Breast epithelium (tissue), 4 donors: ENCODE measurements at places on chromosomes 1 and 21. TPM values are rescaled to one million over a fixed set of nuclear protein-coding genes. Genes with fewer than 3 reads are reported as not detected.

DNA sequence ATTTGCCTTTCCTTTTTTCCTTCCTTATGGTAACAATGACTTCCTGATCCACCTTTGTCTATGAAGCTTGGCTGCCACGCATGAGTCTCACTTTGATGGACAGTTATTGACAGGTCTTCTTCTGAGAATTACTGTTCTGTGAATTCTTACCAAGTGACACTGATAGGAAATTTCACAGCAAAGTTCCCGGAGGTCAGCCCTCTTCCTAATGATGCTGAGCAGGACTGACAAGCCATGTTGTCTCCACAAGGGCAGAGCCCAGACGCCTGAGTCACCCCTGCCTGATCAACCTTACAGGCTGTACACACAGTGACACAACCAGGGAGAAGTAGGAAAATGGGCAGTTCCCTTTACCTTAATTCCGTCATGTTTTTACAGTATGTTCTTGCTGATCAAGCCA lies 44.2 kb downstream of the ZC3H11B start:
- H3K4me3 ChIP-seq: no peak overlapping the region
- DNase-seq: no peak
- H3K27me3 ChIP-seq: no peaks in the 10 kb centered on the region
- no peak overlapping the region for H3K27ac ChIP-seq
- H3K36me3 ChIP-seq: no peaks in the 10 kb centered on the region

GRCh38 chr1:91201176-91201575 lies 179.3 kb upstream of the ZNF644 start:
- no peak overlapping the region for H3K4me3 ChIP-seq
- no peaks in the 10 kb centered on the region for H3K4me1 ChIP-seq
- H3K27ac ChIP-seq: no peak overlapping the region
- no peaks in the 10 kb centered on the region for H3K36me3 ChIP-seq
- no peak for DNase-seq
- H3K27me3 ChIP-seq: no peaks in the 10 kb centered on the region

DNA sequence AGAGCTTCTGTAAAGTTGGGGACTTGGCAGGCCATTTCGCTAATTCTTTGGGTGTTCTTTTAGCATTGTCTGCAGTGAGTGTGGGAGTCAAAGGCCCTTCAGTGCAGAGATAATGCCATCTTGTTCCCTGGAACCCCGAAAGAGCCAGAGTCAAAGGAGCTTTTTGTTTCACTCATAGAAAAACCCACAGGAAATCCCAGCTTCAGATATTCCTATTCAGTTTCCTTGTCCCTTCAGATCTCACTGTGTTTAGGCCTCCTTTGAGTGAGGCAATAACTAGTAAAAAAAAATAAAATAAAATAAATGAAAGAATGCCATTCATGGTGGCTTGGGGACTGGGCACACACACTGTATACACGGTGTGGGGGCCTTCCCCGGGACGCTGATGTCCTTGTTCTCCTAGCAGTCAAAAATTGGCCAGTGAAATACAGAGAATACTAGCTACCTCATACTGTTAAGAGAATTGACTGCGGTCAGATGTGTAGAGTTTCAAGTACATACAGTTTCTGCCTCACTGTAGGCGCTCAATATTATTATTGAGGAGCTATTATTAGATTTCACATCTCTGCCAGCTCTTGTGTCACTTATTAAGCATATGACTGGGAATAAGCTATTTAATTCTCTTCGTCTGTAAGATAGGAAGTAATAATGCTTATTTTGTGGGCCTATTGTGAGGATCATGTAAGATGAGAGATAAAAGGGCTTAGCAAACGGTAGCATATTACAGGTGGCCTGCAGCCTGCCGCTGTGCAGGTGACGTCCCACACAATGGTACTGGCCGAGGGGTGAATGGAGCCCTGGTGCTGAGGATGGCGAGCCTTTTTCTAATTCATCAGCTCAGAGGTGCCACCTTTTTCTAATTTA lies 16.7 kb downstream of the DISC1 start:
- no peak for DNase-seq
- H3K4me3 ChIP-seq: no peak overlapping the region
- no peaks in the 10 kb centered on the region for H3K27me3 ChIP-seq
- no peaks in the 10 kb centered on the region for H3K4me1 ChIP-seq

OR2T33 gene
- total RNA-seq: not detected

DNA sequence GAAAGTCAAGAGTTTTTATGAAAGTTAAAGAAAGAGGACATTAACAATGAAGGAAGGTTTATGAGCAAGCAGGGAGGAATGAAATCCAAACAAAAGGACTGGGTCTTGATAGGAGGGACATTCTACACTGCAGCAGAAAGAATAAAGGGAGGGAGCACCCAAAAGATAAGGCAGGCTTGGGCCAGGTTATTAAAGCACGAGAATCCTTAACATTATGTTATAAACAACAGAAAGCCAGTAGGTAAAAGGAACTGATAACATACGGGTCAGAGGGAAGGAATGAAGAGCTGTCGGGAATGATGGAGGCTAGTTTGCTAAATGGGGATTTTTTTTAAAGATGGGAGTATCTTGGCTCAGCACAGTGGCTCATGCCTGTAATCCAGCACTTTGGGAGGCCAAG lies 19.4 kb downstream of the LPGAT1 start:
- no peaks in the 10 kb centered on the region for H3K36me3 ChIP-seq
- no peak overlapping the region for H3K27ac ChIP-seq
